Cardiac muscle cell (in vitro differentiated cells and primary cell): ENCODE measurements at places on chromosomes 11 and 22. TPM values are rescaled to one million over a fixed set of nuclear protein-coding genes. Genes with fewer than 3 reads are reported as not detected.

GRCh38 chr11:845872-846495 lies 3.3 kb downstream of the TSPAN4 start:
- no peak overlapping the region for H3K4me3 ChIP-seq
- no peak overlapping the region for H3K27ac ChIP-seq
- no peaks in the 10 kb centered on the region for H3K36me3 ChIP-seq
- peaks cover 38% of the 10 kb centered on the region for H3K4me1 ChIP-seq
- peak; percentile 63 for DNase-seq

DNA sequence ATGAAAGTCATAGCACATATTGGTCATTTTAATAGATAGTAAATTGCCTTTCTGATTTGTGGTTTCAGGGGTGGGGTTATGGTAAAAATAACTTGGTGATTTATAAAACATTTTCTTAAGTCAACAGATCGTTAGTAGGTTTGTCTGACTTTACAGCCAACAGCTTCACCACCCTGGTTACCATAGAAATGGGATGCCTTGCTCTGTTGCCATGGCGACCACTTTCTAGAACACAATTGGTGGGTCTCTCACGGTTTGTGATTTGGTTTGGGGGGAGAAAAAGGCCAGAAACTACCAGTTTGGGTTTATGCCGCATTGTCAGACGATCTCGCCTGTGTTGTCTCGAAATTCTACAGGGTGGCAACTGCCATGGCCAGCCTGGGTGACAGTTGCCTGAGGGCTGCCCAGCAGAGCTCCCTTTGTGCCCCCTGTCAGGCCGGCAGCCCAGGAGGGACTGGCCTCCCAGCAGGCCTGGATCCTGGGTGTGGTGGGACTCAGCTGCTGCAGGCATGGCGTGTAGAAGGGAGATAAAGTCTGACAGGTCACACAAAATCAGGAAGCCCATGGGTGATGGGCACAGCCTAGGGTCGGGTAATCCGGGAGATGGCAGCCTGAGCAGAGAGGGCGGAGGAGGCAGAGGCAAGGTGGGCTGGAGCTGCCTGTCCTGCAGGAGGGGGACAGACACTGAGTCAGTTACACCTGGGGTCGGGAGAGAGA lies 30.9 kb downstream of the KCNC1 start:
- H3K27me3 ChIP-seq = no peaks in the 10 kb centered on the region
- H3K4me1 ChIP-seq = no peaks in the 10 kb centered on the region
- DNase-seq = no peak
- no peak overlapping the region for H3K4me3 ChIP-seq
- no peaks in the 10 kb centered on the region for H3K36me3 ChIP-seq

GRCh38 chr22:29041408-29041807 lies 20.2 kb downstream of the C22orf31 start:
- no peaks in the 10 kb centered on the region for H3K27me3 ChIP-seq
- no peak overlapping the region for H3K27ac ChIP-seq
- DNase-seq = peak; percentile 83
- H3K36me3 ChIP-seq = peaks cover 23% of the 10 kb centered on the region

GRCh38 chr11:73229321-73229895 lies 11.3 kb downstream of the P2RY2 start:
- no peak for DNase-seq
- H3K36me3 ChIP-seq = no peaks in the 10 kb centered on the region
- H3K4me1 ChIP-seq = peaks cover 8% of the 10 kb centered on the region
- no peak overlapping the region for H3K4me3 ChIP-seq

- H3K4me3 ChIP-seq = no peak overlapping the region
- peaks cover 12% of the 10 kb centered on the region for H3K4me1 ChIP-seq
- no peak for DNase-seq
- H3K36me3 ChIP-seq = no peaks in the 10 kb centered on the region
Observed at GRCh38 chr22:40009951-40010671, 15.4 kb downstream of the FAM83F start.

- H3K36me3 ChIP-seq = no peaks in the 10 kb centered on the region
- H3K27me3 ChIP-seq = no peaks in the 10 kb centered on the region
- no peaks in the 10 kb centered on the region for H3K4me1 ChIP-seq
- DNase-seq = no peak
- no peak overlapping the region for H3K27ac ChIP-seq
- H3K4me3 ChIP-seq = no peak overlapping the region
Observed at GRCh38 chr11:68287419-68287818, 15.6 kb upstream of the C11orf24 start.

- peak overlapping the region; percentile 42 for H3K27ac ChIP-seq
- no peak for DNase-seq
- H3K4me1 ChIP-seq = peaks cover 16% of the 10 kb centered on the region
Observed at GRCh38 chr22:37808294-37808657, 542 bp downstream of the GCAT start.

DNA sequence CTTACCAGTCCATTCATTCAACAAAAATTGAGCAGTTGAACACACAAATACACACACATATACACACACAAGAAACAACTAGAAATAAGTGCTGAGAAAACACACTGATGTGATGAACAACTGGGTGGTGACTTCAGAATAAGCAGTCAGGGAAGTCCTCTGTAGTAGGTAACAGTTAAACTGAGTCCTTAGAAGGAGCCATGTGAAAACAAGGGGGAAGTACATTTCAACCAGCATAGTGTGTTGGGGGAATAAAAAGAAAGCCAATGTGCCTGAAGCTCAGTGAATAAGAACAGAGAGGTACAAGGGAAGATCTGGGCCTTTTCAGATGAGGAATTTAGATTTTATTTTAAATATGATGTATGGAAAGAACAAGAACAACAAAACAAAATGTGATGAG lies 6.8 kb upstream of the TMEM123 start:
- H3K36me3 ChIP-seq = no peaks in the 10 kb centered on the region
- no peaks in the 10 kb centered on the region for H3K4me1 ChIP-seq
- no peak for DNase-seq
- H3K4me3 ChIP-seq = no peak overlapping the region
- no peaks in the 10 kb centered on the region for H3K27me3 ChIP-seq

DNA sequence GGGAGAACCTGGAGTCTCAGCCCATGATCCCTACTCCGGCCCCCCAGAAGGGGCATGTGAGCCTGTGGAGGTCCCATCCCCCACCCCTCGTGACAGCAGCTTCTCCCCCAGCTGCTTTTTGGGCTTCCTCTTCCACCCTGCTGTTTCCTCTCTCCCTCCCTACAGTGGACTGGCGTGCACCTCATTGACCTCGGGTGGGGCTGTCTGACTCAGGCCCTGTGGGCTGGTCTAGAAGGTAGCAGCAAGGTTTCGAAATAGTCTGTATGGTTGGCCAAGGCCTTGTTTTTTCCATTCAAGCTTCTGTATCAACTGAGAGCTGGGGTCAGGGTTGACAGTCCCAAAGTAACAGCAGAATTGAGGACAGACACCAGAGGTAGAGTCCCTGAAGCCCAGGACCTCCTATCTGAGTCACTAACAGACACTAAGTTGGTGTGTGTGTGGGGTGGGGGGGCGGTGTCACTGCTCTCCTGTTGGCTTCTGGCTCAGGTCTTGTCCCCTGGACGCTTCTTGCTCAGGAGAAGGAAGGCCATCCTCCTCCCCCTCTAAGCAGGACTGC lies 7.7 kb downstream of the SLC37A2 start:
- H3K4me1 ChIP-seq = peaks cover 3% of the 10 kb centered on the region
- DNase-seq = no peak
- H3K4me3 ChIP-seq = no peak overlapping the region
- H3K36me3 ChIP-seq = no peaks in the 10 kb centered on the region

DNA sequence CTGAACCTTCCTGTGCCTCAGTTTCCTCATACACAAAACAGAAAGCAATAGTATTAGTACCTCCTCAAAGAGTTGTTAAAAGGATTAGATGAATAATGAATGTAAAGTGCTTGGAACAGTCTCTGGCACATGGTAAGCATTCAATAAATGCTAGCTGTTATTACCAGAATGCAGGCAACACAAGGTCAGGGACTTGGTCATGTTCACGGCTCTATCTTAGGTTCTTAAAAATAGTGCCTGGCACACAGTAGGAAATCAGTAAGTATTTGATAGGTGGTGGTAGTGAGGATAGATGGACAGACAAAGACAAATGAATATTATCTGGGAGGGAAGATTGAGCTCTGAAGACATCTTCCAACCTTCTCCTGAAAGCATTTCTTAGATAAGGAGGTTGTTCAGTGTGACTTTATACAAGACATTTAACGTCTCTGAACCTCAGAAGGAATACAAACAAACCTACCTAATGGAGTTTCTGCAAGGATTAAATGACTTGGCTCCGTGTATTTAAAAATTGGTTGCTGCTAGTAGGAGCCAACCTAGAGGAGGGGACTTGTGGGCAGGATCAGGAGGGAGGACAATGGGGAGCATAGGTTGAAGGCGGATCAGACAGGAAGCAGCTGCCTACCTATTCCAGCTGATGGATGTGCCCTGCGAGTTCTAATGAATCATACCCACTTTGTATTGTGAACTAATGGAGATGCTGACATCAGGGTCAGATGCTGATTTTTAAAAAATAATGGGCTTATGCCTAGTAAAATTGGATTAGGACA lies 94.1 kb downstream of the DBX1 start:
- peak overlapping the region; percentile 55 for H3K27ac ChIP-seq
- H3K36me3 ChIP-seq = peaks cover 88% of the 10 kb centered on the region
- no peak overlapping the region for H3K4me3 ChIP-seq
- H3K4me1 ChIP-seq = peaks cover 12% of the 10 kb centered on the region
- DNase-seq = no peak
- no peaks in the 10 kb centered on the region for H3K27me3 ChIP-seq

MYRF gene
- 48.0 and 56.9 TPM in 2 replicates for total RNA-seq

F2 gene
- 0.25 TPM in 1 of 2 replicates, not detected in the other for total RNA-seq
